ENCODE measurements at places on chromosomes 12 and 14.
A peak's percentile ranks its signal among the peaks of the same experiment; 100 is the strongest.

DNA sequence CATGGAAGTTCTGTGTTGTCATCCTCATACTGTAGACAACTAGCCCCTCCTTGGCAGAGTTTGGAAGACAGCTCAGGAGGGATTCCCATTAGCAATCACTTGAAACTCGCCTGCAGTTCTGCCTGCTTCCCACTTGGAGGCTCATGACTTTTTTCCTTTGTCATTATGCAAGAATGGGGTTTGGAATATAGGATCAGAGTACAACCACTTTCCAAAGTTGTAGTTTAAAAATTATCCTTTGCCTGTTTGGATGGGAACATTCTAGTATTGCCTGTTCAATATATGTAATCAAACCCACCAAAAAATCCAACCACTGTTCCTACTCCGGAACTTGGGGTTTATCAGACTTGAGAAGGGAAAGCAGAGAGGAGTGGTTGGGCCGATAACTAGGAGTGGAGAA, 2.1 kb upstream of the GPD1 start:
- DNase-seq: peak; percentile 73

DNA sequence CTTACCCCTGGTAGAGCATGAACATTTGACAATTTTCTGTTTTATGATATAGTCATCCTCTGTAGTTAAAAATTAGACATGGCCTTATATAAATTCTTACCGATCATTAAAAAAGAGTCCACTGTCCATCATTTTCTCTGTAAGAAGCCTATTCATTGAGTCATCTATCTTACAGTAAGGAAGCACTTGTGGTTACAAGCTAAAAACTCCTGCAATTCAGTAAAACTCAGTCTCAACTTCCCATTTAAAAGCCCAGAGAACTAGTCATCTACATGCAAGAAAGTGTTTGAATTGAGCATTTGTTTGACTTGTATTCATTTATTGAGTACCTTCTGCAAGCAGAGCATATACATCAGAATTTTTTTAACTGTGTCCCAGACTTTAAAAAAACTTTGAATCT, 63.3 kb downstream of the GTF2A1 start:
- no peak for DNase-seq

DNA sequence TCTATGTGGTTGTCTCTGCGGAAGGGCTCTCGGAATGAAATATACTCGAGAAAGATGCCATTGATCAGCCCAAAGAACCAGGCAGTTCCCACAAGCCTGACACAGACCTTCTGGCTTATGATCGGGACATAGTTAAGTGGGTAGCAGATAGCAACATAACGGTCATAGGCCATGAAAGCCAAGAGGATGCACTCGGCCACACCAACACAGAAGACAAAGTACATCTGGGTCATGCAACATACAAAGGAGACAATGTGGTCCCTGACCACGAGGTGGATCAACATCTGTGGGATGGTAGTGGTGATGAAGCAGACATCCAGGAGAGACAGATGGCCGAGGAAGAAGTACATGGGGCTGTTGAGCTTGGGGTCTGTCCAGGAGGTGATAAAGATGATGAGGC, 326 bp downstream of the OR10AD1 start:
- no peak for DNase-seq

GRCh38 chr12:104469523-104469922, 12.8 kb downstream of the CHST11 start:
- DNase-seq: no peak

DNA sequence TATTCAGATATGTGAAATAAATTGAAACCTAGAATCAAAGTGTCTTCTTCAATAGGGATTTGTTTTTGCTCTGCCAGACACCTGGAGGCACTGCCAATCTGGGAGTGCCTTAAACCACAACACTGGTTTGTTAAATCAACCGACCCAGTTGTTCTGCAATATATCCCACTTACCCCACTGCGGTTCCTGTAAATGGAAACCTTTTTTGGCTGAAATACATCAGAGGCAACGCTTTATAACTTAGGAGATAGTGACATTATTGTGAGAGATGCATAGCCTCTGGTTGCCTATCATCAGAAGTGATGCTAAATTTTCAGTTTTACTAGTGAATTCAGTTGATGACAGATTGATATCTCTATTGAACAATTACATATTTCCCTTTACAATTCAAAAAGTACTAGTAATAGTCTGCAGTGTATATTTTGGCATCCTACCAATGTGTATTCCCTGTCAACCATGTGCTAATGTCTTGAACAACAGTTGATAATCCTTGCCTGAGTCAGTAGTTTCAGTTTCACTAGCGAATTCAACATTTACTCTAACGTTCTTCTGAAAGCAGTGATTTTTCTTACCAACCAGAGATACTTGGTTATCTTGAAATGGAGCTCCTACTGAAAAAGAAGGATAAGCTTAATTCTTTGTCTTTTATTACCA, 30.5 kb downstream of the PPP2R5C start:
- peak; percentile 28 for DNase-seq

DNA sequence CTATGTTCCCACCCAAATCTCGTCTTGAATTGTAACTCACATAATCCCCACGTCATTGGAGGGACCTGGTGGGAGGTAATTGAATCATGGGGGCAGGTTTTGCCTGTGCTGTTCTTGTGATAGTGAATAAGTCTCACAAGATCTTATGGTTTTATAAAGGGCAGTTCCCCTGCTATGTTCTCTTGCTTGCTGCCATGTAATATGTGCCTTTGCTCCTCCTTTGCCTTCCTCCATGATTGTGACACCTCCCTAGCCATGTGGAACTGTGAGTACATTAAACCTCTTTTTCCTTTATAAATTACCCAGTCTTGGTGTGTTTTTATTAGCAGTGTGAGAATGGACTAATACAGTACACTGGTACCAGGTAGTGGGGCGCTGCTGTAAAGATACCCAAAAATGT, 177.6 kb upstream of the SYT10 start:
- no peak for DNase-seq

GRCh38 chr12:86213012-86213411, 43.2 kb downstream of the MGAT4C start:
- DNase-seq: peak; percentile 60

DNA sequence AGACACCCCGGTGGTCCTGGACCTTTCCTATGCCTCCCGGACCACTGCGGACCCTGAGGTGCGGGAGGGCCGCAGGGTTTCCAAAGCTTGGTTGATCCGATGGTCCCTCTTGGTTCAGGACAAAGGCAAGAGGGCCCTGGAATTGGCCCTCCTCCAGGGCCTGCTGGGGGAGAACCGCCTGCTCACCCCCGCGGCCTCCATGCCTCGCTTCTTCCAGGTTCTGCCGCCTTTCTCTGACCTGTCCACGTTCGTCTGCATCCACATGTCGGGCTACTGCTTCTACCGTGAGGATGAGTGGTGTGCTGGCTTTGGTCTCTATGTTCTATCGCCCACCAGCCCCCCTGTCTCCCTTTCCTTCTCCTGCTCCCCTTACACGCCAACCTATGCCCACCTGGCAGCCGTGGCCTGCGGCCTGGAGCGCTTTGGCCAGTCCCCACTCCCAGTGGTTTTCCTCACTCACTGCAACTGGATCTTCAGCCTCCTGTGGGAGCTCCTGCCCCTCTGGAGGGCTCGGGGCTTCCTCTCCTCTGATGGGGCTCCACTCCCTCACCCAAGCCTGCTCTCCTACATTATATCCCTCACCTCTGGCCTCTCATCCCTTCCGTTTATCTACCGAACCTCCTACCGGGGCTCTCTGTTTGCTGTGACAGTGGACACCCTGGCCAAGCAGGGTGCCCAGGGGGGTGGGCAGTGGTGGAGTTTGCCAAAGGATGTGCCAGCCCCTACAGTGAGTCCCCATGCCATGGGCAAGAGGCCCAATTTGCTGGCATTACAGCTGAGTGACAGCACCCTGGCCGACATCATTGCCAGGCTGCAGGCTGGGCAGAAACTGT, 13.8 kb downstream of the CBLN3 start:
- DNase-seq: no peak

GRCh38 chr12:52175371-52176350, 16.2 kb downstream of the KRT80 start:
- peak; percentile 84 for DNase-seq

- no peak for DNase-seq
Observed at GRCh38 chr14:86852530-86852929, 1140.5 kb downstream of the GALC start.

GRCh38 chr12:96152164-96152563, 42.0 kb upstream of the ELK3 start:
- no peak for DNase-seq

DNA sequence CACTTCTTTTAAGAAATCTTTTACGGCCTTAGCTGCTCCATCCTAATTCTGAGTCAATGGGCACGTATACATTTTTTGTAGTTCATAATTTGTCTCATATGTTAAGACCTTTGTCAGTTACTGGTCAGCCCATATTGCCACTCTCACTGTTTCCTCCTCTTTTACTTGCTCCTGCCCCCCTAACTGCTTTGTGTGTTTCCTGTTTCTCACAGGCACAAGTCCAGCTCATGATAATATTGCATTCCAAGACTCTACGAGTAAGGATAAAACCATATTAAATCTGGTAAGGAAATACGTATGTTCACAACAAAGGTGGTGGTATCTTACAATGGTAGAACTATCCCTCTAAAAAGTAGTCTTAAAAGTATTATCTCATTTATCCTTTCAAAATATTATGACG, 111.7 kb downstream of the DNAI7 start:
- DNase-seq: no peak

DNA sequence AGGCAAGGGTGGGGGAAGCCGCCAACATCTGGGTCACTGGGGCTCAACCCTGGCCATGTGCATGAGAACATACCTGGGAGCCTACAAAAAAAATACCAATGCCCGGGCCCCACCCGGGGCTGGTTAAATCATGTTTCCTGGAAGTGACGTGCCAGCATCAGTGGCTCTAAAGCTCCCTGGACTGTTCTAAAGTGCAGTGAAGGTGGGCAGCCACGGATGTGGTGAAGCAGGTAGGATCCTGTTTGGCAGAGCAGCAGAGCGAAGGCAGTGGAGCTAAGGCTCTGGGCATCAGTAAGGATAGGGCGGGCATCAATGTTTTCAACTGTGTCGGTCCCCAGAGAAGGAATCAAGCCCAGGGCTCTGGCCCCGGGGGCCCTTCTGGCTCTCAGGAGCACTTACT, 525 bp upstream of the GPR68 start:
- no peak for DNase-seq

DNA sequence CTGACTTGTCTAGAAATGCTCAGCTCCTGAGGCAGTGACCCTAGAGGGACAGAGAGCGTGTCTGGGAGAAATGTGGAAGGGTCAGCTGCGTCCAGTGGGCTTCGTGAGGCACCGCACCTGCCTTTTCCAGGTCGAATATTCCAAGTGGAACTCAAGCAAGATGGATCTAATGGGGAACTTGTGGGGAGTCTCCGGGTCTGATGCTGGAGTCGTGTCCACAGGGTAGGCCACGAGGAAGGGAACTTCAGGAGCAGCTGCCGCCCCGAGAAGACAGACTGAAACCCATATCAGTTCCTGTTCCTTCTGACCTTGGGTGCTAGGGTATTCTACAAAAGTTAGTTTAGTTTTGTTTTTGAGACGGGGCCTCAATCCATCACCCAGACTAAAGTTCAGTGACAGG, 67.5 kb downstream of the TNFAIP2 start:
- DNase-seq: no peak

DNA sequence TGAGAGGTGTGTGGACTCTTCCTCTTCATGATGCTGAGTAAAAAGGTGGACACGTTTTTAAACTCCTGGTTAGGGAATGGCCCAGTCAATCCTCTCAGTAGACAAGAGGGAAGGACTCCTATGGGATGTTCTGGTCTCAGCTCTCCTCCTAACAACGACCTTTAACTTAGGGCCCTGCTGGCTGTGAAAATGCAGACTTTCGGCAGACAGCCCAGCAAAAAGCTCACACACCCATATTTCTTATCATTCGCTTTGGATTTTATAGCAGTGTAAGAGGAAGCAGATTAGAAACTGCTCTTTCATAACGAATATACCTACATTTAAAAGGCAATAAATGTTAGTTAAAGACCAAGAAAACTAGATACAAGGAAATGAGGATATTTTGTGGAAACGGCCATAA, 18.0 kb upstream of the YARS2 start:
- no peak for DNase-seq

DNA sequence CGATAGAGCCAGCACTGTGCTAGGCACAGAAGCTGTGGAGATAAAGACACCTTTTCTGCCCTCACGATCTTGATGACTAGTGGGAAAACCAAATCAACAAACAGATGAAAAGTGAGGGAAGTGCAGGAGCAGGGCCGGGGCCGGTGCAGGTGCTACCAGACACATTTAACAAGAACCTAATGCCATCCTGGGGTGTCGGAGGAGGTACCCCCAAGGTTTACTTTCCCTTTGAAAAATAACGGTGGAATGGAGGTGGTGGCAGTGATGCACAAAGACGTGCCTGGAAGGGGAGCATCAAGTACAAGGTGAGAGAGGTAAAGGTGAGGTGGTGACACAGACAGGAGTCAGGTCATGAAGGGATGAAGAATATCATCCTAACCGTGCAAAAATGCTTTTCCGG, 22.1 kb downstream of the SLC6A13 start:
- DNase-seq: no peak

- DNase-seq: no peak
Observed at GRCh38 chr12:79566452-79567174, 124.2 kb downstream of the PAWR start.

DNA sequence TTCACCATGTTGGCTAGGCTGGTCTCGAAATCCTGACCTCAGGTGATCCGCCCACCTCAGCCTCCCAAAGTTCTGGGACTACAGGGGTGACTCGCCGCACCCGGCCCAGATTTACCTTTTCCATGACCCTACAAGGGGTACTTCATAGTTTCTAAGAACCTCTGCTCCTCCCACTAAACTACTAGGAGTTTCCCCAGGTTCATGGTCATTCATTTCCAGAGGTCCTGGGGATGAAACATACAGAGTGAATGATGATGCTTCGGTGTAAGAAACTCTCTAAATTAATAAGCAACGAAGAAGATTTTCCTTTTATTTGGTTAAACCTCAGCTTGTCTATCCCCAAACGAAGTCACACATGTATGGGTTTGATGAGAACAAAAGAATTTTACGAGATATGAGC, 56.9 kb downstream of the AMN start:
- DNase-seq: no peak

DNA sequence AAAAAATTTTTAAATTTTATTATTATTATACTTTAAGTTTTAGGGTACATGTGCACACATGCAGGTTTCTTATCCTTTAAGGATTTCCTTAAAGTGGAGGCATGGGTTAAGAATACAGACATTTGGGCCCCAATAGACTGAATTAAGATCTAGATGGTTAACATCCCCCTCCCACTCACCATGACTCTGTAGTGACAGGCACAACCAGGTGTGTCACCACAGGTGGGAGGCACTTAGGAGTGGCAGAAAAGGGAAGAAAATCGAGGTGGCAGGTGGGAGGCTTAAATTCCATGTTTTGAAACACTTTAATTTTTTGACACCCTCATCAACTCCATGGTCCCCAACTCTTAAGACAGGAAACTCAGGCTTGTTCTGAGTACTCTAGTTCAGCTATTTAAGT, 37.6 kb upstream of the GRIP1 start:
- no peak for DNase-seq

Data from A673 (cell line).